ENCODE measurements at places on chromosomes 13 and 19.

DNA sequence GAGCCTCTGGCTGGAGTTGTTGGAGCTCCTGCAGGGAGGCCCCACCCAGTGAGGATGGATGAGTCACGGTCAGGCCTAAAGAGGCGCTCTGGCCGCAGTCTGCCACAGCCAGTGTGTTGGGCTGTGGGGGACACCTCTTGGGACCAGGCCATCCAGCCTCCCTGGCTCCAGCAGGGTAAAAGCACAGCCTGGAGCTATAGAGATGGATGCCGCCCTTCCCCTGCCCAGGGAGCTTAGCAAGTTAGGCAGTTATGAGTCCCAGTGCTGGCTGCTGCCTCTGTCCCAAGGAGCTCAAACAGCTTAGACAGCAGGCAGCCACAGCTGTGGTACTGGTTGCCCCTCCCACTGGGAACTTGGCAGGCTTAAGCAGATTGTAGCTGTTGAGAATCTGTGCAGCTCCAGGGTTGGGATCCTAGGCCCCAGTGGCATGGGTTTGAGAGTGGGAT lies 100.9 kb downstream of the NDFIP2 start:
- no peak for DNase-seq

- DNase-seq: peak; percentile 50
These were observed 54.8 kb downstream of the DGKH start for GRCh38 chr13:42102961-42103865.

- no peak for DNase-seq
These were observed 73.6 kb downstream of the COG3 start for GRCh38 chr13:45538382-45538781.

GRCh38 chr13:30840515-30840914 lies 65.6 kb upstream of the MEDAG start:
- no peak for DNase-seq

GRCh38 chr13:110528911-110529310 lies 32.6 kb downstream of the RAB20 start:
- DNase-seq: no peak

- DNase-seq: no peak
These were observed at the start of gene KLK1 for GRCh38 chr19:50823389-50824042. TSS of gene KLK1 (minus strand) at chr19:50823787. CDS start at chr19:50823748, 39 bp downstream.

DNA sequence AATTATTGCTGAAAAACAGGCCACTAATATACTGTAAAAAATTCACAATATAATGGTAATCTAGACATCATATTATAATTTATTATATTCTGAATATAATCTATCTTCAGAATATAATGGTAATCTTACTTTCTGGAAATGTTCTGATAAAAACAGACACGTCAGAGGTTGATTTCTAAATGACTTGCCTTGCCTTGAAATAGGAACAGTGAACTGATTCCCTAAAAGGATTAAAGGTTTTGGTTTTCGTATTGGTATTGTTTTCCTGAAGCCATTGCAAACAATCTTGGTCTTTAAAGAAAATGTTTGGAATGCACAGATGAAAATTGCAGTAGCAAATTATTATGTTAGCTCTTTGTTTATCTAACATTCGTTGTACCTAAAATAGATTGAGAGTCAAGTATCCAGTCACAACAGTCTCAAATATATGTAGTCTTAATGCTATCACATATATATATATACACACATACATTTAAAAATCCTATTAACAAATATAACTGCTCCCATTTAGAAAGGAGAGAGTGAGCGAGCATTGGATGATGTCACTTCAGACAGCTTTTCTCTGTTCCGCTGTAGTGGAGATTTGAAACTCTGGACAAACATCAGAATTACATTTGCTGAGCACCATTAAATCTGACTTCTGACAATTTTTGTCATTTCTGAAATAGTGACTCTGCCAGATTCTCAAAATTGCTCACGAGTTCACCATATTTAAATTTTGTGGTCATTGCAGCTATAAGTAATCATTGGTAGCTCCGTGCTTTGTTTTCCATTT lies 1.7 kb downstream of the ITM2B start:
- DNase-seq: no peak

- peak; percentile 47 for DNase-seq
These were observed 9.9 kb downstream of the PTH2 start for GRCh38 chr19:49413348-49413747.

DNA sequence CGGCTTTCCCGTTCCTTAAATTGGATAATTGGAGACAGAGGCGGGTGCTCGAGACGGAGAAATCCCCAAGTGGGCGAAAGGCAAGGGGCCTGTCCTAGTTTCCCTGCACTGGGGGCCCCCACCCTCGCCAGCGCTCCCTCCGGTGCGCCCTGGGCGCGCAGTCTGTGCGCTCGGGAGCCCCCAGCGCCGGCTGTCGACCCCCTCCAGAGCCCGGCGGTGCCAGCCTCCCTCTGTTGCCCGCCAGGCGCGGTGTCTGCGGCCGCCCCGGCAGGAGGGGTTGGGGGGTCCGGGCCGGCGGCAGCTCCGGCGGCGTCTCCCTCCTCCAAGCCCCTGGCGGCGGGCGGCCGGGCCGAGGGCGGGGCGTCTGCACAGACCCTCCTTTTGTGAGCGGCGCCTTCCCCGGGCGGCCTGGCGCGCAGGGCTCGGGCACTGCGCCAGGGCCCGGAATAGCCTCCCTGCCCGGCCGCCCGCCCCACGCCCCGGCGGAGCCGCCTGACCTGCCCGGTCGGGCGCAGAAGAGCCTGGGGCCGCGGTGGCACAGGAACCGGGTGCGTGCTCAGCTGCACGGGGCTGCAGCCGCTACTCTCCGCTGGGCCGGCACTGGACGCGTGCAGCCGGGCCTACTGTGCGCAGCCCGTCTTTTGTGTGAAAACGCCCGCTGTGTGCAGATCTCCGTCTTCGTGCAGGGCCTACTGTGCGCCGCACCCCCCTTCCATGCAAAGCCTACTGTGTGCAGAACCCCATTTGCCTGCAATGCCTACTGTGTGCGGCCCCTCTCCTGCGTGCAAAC lies 13.2 kb downstream of the GADD45B start:
- peak; percentile 52 for DNase-seq

DNA sequence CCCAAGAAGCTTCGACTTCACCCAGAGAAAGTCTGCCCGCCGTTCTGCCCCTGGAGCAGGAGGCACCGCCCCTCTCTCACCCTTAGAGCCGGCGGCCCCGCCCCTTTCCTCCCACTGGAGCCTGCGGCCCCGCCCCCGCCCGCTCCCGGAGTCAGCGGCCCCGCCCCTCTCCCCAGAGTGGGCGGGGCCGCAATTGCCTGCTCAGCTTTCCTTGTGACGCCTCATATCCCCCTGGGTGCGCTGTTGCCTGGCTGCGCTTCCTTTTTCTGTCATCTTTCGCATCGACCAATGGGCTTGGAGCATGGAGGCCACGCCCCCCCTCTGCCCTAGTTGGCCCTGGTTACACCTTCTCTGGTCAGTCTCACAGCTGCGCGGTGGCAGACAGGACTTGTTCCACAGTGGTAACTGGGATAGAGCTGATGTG lies 38.2 kb upstream of the ZNF492 start:
- DNase-seq: no peak

DNA sequence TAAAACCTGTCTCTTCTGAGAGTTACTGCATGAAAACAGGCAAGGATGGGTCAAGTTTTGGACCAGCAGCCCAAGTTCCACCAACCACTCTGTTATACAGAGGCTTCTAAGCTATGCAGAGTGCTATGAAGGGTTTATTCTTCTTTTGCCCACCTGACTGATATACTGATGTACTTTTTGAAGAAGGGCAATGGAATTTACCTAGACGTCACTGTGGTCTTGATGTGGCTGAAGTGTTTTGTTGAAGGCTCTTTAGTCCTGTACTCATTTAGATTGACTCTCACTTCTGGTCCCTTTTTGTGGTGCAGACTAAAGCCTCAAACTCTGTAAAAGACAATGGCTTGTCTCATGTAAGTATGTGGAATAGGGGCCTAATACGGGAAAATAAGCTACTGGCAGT lies 92.0 kb downstream of the DGKH start:
- DNase-seq: no peak

GRCh38 chr19:40642757-40643305 lies 41.7 kb downstream of the LTBP4 start:
- peak; percentile 47 for DNase-seq

- peak; percentile 43 for DNase-seq
These were observed 1.2 kb downstream of the TBC1D4 start for GRCh38 chr13:75480671-75481175.

DNA sequence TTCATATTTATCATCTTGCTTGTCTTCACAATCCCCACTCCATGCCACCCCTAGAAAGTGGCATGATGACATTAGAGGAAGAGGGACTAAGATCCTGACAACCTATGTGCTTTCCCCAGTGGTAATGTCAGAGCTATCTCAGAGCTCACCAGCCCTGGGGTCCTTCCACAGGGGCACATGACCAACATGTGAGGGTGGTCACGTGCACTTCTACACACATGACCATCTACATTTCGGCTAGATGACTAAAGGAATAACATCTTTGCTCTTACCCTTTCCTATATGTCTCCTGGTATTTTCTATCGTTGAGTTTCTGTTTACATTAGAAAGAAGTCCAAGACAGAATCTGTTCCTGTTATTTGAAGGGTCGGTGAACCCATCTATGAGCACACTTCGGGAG lies 46.2 kb downstream of the RFXAP start:
- no peak for DNase-seq

DNA sequence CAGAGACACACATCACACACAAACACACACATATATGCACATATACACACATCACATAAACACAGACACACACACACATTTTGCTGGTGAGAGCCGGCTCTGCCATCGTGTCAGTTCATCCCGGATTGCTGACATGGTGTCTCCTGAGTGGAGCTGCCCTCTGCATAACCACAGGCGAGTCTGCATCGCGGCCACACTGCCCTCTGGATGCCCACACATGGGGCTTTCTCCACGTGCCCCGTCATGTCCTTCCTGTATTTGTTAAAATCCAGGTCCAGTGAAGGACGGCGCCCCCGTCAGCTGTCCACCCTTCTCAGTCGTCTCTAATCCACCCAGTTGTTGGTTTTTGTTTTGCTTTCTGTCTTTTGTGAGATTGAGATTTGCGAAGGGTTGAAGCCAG lies 52.6 kb upstream of the F7 start:
- no peak for DNase-seq

- no peak for DNase-seq
These were observed 431.7 kb downstream of the KLF12 start for GRCh38 chr13:73702419-73703071.

- no peak for DNase-seq
These were observed 66.1 kb upstream of the ABCC4 start for GRCh38 chr13:95367309-95367843.

DNA sequence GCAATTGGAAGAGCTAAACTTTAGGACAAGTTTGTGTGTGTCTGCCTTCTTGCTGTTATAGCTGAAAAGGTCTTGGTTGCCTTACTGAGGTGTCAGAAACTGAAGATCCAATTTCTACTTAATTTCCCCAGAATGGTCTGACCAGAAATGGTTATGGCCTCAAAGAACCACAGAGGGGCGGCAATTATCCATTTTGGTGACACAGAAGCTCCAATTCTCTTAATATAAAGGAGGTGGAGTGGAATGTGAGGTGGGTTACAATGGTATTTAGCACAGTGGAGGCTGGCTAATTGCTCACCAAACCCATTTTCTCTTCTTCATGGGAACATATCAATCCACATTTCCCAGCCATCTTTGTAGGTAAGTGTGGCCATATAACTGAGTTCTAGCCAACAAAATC lies 1157.2 kb downstream of the OLFM4 start:
- no peak for DNase-seq

DNA sequence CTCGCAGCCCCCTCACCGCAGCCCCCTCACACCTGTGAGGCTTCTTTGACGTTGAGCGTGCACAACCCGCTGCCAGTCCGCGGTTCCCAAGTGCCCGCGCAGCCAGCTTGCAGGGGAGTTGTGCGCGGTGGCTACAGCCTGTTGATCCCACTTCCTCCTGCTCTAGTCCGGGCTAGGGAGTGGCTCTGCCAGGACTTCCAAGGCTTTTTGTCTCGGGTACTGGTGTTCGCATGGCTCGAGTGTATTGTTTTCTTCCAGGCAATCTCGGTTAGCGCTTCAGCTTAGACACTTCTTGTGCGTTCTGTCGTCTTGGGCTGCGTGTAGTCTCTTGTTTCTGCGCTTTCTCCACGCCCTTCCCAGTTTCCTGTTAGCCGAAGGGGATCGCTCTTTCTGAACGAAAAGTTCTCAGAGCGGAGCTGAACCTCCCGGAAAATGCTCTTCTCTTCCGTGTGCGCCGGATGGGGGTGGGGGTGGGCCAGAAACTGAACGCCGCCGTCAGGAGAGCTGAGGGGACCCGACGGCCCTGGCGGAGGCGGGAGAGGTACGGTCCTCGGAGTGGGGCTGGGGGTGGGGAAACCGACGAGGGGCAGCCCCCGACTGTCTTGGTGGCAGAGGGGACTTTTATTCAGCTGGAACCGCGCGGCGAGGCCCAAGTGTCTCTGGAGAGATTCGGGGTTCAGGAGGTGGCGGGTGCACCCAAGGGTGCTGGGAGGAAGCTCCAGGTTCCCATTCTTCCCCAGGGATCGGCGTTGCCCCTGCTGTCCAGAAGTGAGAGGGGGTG lies 697 bp upstream of the DGKH start:
- DNase-seq: peak; percentile 67

DNA sequence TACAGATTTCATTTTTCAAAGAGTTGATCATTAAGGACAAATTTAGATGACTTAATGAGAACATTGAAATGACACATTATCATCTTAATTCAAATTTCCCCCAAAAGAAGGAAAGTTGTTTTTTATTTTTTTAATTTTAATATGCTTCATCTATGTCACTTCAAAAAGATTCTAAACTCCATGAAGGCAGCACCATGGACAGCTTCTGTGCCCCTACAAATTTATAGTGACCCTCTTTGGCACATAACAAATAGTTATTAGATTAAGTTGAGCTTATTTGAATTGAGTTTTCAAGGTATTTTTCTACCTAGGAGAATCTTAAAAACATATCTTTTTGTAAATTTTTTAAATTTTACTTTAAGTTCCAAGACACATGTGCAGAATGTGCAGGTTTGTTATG lies 198.6 kb downstream of the DCT start:
- DNase-seq: no peak

GRCh38 chr13:45393941-45394570 lies 24.1 kb downstream of the SLC25A30 start:
- peak; percentile 39 for DNase-seq

GRCh38 chr13:76975863-76976262 lies 16.0 kb upstream of the CLN5 start:
- no peak for DNase-seq

- DNase-seq: no peak
These were observed 44.4 kb downstream of the KLF5 start for GRCh38 chr13:73103238-73103637.

- no peak for DNase-seq
These were observed 32.1 kb downstream of the NEK5 start for GRCh38 chr13:52096748-52097147.

DNA sequence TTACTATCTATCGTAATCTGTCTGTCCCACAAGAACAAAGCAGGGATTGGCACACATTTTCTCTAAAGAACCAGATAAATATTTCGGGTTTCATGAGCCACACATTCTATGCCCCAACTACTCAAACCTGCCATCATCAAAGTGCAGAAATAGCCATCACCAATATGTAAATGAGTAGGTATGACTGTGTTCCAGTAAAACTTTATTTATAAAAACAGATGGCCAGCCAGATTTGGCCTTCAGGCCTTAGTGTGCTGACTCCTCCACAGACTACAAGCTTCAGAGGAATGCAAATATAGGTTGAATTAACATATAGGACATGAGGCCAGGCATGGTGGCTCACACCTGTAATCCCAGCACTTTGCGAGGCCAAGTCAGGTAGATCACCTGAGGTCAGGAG lies 8.9 kb upstream of the DNMT1 start:
- DNase-seq: no peak

Measured in fibroblast of skin of right quadriceps (primary cell).